RWPE1 (cell line): ENCODE measurements at places on chromosomes 7 and 10.

- DNase-seq = no peak
Observed at GRCh38 chr10:124975977-124976514, 34.1 kb downstream of the ZRANB1 start.

DNA sequence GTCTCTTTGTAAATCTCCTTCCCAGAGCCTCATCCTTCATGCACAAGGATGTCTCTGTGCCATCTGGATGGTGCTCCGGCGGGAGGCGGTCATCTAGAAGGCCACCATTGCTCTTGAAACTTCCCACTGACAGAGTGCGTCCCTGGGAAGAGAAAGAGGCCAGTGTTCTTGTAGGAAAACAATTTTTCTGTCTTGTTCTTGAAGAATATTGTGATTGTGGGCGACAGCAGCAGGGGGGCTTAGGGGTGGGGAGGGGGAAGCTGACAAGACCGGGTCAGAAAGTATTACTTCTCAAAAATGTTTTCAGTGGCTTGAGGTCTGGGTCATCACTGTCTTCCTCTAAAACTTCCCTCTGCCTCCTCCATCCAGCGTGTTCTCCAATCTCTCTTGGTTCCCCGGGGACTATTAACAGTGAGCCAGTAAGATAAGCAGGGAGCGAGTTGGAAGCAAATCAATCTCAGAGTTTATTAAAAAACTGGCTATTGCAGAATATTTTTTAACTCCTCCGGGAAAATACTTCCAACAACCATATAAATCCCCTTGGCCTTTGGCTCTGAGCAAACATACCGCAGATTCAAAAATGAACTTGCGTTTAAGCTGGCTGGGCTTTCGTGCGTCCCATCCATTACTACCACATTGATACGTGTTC lies 597.8 kb upstream of the MGMT start:
- DNase-seq = no peak

- peak; percentile 62 for DNase-seq
Observed at GRCh38 chr10:17062009-17062408, 67.6 kb downstream of the CUBN start.

DNA sequence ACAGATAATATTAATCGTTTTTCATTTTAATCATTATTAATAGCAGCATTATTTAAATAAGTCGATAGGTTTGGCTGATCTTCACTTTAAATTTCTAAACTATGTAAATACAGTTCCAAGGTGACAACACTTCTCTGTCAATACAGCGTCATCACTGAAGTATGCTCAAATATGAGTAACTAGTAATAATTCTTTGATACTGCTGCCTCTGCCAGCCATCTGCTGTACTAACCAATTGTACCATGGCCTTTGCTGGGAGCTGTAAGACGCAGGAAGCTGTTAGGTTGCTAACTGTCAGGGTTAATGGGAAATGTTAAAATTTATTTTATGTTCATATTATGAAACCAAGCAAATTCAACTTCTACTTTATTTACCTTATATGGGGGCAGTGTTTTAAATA lies 1650.5 kb upstream of the LRRTM3 start:
- DNase-seq = no peak

DNA sequence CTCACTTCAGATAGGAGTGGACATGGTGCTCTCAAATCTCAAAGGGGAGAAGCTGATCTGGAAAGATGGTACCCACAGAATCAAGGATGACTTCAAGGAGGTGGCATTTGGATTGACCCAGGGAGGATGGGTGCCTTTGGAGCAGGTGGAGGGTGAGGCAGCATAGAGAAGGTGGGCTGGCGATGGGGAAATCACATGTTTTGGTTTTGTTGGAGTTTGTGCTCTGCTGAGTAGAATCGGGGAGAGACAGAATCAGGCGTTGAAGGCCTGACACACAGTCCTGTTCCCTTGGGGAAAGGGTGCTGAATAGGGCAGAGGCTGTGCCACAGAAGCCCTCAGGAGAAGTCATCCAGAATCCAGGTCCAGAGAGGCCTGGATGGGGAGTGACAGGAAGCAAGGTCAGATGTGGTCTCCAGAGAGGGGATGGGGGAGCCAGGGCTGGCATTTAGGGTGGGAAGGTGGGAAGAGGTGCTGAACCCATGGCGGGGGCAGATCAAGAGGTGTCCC lies 291.1 kb downstream of the GLRX3 start:
- no peak for DNase-seq

DNA sequence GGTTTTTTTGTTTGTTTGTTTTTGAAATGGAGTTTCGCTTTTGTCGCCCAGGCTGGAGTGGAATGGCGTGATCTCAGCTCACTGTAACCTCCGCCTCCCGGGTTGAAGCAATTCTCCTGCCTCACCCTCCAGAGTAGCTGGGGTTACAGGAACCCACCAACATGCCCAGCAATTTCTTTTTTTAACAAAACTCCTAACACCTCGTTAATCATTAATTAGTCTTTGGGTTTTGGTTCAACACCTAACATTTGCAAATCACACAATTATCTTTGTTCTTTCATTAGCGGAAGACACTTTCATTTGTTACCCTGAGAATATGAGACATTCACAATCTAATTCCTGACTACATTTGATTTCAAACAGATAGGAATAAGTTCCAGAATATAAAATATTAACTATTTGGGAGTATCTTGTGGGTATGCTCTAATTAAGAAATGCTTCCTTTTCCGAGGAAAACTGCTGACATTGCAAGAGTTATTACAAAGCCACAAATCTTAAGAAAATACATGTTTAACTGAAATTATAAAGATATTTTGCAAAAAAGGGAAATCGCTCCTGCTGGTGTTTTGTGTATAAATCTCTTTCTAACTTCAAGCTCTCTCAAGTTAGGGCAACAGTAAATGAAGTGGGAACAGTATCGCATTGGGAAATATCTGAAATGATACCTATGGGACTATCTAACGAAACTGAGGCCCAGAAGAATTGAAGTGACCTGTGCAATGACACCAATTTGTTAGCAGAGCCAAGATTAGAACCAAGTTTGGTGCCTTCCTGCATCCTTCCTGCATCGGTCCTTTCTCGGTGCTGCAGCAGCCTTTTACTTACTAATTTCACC lies 1.2 kb upstream of the LSM8 start:
- DNase-seq = no peak

GRCh38 chr7:12102126-12102525 lies 109.0 kb upstream of the TMEM106B start:
- DNase-seq = no peak

GRCh38 chr10:63466144-63466935 lies 563 bp upstream of the JMJD1C start:
- peak; percentile 49 for DNase-seq

GRCh38 chr10:103123282-103124024 lies 69.6 kb downstream of the NT5C2 start:
- DNase-seq = no peak

- no peak for DNase-seq
Observed at GRCh38 chr7:23523486-23524075, 8.2 kb downstream of the TRA2A start.

DNA sequence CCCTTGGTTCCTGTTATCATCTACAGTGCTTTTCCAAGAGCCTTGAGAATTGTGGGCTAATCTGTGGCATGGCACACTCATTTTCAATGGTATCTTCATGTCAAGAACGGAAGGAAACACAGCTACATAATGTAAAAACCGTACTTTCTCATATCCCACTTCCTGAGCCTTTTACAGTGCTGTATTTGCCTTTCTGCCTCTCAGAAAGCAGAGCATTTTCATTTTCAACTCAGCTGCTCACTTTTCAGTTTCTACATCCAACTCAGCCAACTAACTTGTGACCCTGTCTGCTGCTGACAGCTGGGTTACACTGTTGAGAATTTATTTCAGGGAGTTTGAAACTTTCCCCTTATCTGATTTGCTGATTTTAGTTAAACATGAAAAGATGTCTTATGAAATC lies 875.8 kb upstream of the KCND2 start:
- no peak for DNase-seq

DNA sequence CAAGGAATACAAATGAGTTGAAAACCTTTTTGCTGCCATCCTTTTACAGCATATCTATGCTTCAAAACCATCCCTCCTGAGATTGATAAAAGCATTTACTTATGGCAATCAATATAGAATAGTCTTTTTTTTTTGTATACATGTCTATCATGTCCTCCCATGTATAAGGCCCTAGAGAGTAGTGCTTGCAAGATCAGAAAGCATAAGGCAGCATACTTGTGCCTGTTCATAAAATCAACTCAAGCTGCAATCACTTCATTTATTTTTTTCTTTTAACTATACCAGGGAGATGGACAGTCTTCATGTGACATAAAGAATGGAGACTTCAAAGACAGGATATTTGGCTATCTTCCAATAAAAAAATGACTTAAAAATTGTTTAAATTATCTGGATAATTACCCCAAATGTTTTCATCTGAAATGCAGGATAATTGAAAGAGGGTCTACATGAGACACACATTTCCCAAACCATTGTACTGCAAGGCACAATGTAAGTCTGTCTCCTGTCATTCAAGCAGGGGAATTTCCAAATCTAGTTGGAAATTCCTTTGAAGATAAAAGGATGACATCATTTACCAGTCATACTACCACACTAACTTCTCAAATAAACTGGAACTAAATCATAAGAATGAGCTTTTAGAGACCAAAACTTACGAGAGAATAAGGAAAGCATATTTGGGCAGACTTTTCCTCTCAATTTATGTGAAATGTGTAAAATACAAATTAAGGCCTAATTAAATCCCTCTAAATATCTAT lies 22.5 kb downstream of the LRRN3 start:
- DNase-seq = peak; percentile 7

DNA sequence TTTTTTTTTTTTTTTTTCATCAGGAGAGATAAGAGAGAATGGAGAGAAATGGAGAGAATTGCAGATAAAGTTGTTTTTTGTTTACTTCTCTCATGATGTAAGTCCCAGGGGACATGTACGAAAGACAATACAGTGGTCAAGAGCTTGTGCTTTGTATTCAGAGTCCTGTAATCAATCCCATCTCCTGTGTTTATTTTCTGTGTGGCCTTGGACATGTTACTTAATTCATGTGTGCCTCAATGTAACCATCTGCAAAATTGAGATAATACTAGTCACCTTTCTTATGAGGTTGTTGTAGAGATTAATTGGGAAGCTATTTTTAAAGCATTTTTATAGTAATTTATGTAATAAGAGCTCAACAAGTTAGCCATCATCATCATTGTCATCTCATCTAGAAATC lies 117.5 kb downstream of the CDK14 start:
- no peak for DNase-seq

DNA sequence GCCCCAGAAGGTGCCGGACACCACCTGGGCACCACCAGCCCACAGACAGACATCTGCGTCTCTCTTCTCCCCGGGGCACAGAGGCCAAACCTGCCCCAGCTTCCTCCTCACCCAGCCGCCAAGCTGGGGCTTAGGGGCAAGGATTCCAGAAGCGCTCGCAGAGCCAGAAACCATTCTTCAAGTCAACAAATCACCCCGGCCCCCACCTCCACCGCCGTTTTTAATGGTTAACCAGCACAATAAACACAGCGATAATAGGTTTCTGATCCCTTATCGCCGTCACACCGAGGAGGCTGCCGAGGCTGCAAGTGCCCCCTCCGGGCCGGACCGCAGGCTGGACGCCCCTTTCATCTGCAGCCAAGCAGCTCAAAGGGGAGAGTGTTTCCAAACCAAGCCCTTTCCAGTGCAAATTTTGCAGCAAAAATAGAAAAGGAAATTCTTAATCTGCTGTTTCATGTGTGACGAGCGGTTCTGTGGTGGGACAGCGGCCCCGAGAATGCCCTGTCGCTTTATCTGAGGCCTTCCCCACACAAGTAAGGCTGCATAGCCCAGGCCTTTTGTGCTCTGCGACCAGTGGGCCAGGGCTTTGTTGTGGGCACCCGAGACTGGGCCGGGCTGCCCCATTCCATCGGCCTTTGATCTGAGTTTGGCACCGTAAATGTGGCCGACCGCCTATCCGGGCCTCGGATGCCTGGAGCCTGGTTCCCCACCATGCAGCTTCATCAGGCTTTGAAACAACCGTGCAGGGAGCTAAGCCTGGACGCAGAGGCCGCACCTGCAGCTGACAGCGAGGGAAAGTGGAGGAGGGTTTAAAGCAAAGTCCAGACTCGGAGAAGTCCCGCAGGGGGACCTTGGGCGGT lies 83.2 kb downstream of the FOXL3 start:
- no peak for DNase-seq

- no peak for DNase-seq
Observed at GRCh38 chr7:70726951-70727378, 405.0 kb upstream of the GALNT17 start.

GRCh38 chr10:82256275-82256674 lies 381.3 kb downstream of the NRG3 start:
- no peak for DNase-seq

- peak; percentile 51 for DNase-seq
Observed at GRCh38 chr7:94823947-94824346, 83.4 kb upstream of the PPP1R9A start.

GRCh38 chr10:20608503-20608902 lies 288.6 kb downstream of the NEBL start:
- DNase-seq = no peak

DNA sequence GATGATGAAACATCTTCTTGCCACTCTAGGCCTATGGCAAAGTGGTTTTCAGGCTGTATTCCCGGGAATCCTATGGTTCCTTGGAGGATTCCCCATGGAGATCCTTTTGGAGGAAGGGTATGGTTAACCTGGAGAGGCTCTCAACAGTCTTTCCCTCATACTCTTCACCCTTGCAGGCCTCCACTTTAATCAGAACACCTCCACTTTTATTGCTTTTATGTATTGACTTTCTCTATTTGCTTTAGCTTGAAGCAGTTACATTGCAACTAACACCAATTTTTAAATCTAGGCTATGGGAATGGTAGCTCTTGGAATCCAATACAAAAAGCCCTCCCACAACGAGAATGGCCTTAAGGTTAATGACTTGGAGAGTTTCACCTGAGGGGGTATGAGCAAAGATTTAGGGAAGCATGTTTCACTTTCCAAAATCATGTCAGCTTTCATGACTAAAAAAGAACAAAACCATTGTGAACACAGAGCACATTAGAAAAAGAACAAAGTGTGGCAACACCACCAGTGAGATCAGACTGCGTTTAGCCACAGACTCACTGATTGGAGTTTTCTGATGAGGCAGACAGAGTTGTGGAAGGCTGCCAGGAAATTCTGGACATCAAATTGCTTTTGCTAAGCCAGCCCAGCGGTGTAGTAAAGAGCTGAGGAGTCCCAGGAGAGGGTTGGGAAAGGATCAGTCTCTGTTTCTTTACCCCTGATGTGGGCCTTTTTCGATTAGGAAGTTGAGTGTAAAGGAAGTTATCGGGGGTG lies 130.4 kb upstream of the BMPER start:
- no peak for DNase-seq

DNA sequence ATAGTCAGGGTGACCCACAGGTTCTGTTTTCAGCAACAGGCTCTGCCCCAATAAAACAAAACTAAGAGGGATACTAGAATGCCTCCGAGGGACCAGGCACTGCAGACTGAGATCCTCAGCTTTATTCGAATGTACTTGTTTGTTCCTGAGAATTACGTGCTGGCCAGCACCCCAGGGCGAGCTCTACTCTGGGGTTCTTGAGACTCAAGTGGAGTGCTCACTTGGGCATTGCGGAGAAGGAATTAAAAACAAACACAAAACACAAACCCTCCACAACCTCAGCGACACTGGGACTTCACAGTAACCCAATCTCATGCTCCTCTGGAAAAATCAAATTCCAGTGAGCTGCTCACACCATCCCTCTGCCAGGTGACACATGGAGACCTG lies 250.7 kb downstream of the TNS3 start:
- no peak for DNase-seq

GRCh38 chr7:636396-636795 lies 90.1 kb upstream of the DNAAF5 start:
- DNase-seq = no peak

GRCh38 chr7:38306171-38306570 lies 32.7 kb upstream of the TARP start:
- DNase-seq = no peak
